ENCODE measurements at places on chromosomes 3 and 15.
A peak's percentile ranks its signal among the peaks of the same experiment; 100 is the strongest.

DNA sequence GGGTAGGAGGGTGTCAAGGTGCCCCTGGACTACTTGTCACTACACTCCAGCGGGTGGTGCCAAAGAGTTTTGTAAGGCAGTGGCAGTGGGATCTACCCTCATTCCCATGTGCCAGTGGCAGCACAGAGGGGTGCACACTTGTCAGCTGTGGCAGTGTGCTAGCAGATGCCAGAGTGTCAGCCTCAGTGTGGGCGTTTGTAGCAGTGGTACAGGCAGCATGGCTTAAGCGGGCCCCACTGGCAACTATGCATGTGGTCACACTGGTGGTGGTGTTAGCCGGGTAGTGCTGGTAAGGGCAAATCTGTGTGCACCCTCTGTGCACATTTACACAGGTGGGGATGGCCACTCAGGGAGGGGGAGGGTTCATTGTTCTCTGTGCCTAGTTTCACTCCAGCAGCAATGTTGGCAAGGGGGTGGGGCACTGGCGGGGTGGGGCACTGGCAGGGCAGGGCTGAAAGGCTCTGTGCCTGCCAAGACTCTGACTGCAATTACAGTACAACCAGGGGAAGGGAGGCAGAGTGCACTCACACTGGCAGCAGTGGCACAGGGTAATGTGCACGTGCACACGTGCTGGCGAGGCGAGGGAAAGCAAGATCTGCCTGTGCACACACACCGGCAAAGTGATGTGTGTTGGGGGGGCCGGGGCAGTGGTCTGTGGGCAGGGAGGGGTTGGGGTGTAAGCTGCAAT, 31.8 kb downstream of the MYO9A start:
- no peak for DNase-seq

DNA sequence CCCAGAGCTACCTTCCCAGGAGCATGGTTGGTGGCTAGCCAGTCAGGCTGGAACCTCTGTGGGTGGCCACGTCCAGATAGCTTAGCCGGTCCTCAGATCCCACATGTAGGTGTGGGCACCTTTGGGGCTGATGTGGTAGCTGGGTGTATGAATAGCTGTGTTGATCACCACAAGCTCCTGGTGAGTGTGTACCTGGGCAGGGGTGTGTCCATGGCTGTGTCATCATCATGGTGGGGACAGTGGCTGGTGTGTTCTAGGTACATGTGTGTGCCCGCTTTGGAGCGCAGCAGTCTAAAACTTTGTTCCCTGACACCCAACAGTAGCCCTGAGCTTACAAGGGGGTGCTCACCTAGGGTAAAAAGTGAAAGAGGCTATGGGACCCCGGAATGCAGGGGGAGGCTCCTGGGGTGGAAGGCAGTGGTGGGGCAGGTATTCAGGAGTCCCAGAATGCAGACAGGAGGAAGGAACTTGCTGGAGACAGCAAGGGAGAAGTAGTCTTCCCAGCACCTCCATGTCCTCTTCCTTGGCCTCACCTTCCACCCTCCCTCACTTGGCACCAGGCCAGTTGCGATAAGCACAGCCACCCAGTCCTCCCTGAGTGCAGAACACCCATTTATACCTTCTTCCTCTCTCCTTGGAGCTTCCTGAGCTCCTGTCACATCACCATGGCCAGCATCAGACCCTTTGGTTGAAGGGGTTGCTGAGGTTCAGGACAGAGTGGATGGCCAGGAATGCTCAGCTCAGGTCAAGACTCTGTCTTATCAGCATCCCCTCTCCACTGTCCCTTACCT, 1.2 kb downstream of the CISH start:
- peak; percentile 42 for DNase-seq

DNA sequence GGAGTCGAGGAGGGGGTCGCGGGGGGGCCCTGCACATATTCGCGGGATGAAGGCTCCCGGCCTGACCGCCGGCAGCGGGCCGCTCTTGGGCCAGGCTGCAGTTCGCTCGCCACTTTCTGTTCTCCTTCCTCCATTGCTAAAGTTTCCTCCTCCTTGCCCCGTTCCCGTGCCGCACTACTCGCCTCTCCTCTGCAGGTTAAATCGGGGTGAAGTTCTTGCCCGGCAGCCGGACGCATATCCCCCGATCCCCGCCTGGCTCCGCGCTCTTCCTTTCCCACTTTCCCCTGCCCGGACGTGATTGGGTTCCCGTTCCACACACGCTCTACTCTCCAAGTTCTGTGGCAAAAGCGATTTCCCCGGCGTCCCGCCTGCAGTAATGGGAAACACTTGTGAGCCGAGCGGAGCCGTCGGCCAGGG, 556 bp downstream of the CRYBG3 start:
- DNase-seq = no peak

- no peak for DNase-seq
These were observed 722 bp downstream of the STRA6 start for GRCh38 chr15:74201710-74202420.

- no peak for DNase-seq
These were observed 227.6 kb upstream of the CHRNA7 start for GRCh38 chr15:31802761-31803160.

GRCh38 chr3:153573481-153573880, 411.5 kb downstream of the RAP2B start:
- no peak for DNase-seq

DNA sequence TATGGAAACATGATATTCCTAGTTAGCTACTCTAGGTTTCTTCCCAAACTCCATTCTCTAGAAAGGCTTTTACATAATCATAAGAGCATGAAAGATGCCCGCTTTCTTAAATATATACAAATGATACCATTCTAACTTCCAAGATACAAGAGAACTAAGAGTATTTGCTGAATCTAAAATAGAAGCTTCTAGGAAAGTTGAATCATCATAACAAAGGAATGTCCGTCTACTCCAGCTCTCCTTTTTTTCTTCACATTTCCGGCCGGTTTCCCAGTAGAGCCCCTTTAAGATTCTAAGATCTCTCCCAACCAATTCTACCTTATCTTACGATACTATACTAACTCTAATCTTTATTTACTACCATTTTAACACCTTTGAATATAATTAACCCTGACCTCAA, 60.1 kb downstream of the RAD18 start:
- no peak for DNase-seq

GRCh38 chr15:92627014-92627413, 28.6 kb downstream of the FAM174B start:
- DNase-seq = no peak

GRCh38 chr15:48396020-48396419, 64.8 kb downstream of the DUT start:
- no peak for DNase-seq

- no peak for DNase-seq
These were observed 213.6 kb upstream of the TSC22D2 start for GRCh38 chr3:150194513-150194912.

- no peak for DNase-seq
These were observed 29.9 kb upstream of the ADPGK start for GRCh38 chr15:72813345-72814004.

GRCh38 chr3:131544557-131544956, 41.8 kb upstream of the MRPL3 start:
- DNase-seq = no peak

DNA sequence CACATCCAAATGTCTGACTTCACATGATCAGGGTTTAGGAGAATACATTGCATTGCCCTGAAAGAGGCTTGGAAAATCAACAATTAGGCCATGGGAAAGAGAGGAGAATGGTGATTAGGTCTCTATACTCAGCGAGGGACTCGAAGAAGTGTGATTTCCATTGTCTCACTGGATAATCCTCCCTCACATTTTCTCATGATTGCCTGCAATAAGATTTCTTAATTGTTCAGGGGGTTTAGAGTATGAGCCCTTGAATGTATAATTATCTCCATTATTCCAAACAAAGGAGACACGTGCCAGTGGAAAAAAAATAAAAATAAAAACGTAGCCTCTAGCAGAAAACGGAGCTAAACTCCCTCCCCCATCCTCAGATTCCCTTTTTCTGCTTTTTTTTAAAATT, 173.2 kb downstream of the TPRG1 start:
- DNase-seq = no peak
